ENCODE measurements at places on chromosomes 12 and 14.

- DNase-seq: no peak
These were observed 3.8 kb downstream of the USP15 start for GRCh38 chr12:62263966-62264365.

- DNase-seq: no peak
These were observed 5.2 kb downstream of the KRT84 start for GRCh38 chr12:52380271-52380694.

- DNase-seq: peak; percentile 97
These were observed 72.7 kb downstream of the RIN3 start for GRCh38 chr14:92585981-92586937.

DNA sequence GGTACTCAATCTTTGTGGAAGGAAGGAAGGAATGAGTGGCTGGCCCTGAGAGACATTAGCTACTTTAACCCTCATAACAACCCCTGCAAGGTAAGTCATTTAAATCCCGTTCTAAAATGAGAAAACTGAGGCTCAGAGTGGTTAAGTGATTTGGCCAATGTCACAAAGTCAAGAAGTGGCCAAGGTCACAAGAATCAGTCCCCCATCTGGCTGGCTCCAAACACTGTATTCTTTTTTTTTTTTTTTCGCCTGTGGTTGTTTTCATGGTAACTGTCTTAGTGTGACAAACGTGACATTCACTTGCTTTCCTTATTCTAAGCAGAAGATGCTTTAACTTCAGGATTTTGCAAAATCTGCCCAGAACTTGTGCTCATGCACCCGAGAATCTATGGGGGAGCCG, 2.8 kb downstream of the TTC7B start:
- DNase-seq: no peak

- DNase-seq: no peak
These were observed 134.9 kb upstream of the MAX start for GRCh38 chr14:65237023-65237814.

DNA sequence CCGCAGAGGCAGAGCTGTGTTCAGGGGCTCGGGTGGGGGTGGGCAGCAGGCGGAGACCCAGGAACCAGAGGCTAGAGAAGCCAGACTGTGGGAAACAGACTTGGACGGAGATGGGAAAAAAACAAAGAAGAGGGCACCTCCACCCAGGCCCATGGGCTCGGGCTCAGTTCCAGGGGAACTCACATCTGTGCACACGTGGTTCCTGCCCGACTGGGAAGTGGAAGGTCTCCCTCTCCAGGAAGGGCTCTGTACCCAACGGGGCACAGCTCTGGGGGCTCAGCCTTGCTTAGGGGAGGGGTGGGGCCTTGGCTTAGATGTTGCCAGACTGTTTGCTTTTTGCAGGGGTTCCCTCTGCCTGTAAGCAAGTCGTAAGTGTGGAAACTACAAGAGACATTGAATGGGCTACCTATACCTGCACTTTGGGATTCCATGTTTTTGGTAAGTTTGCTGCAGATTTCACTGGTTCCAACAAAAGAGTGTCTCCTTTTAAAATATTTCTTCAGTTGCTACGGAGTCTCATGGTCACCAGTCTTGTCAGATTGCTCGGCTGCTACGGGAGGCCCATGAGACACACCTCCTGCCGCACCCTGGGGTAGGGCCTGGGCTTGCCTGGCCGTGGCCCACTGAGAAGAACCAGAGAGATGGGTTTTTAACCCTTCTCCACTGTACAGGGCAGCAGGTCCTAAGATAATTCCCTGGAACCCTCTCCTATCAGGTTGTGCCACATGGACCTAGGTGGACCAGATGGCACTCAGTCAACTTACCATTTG, 127.6 kb upstream of the EVL start:
- no peak for DNase-seq

DNA sequence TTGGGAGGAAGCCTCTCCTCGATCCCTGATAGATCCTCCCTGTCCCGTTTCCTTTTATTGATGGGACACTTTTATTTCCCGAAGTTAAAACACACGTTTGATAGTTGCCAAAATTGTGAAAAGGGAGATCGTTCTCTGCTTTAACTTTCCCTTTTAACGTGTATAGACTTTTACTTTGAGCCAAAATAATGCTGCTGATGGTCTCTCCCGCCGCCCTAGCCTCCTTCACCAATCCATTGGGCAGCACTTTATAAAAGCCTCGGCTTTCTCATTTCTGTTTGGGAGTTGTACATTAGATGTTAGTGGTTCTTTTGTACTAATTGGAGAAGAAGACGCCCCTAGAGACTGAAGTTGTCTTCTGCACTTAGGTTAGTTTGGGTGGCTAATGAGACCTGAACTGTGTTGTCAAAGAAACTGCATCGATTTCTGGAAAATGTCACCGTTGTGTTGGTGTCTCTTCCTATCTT, 1.4 kb downstream of the TMTC2 start:
- no peak for DNase-seq

DNA sequence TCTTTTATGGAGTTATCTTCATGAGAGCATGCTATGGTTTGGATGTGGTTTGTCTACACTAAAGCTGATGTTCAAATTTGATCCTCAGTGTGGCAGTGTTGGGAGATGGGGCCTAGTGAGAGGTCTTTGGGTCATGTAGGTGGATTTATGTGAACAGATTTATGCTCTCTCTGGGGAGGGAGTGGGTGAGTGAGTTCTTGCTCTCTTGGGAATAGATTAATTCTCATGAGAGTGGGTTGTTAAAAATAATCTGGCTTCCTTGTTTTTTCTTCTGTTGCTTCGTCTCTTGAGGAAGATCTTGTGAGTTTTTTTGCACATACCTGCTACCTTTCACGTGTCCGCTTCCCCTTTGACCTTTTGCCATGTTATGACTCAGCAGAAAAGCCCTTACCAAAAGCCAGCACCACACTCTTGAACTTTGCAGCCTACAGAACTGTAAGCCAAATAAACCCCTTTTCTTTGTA, 20.5 kb downstream of the DERA start:
- DNase-seq: no peak

- DNase-seq: peak; percentile 85
These were observed 61.1 kb downstream of the PITPNM2 start for GRCh38 chr12:123089631-123090353.

GRCh38 chr14:97299661-97300060, 502.5 kb downstream of the VRK1 start:
- DNase-seq: no peak

GRCh38 chr12:78441737-78442453, 422.7 kb upstream of the SYT1 start:
- no peak for DNase-seq

- no peak for DNase-seq
These were observed 89.2 kb upstream of the TMEM260 start for GRCh38 chr14:56490379-56490778.

DNA sequence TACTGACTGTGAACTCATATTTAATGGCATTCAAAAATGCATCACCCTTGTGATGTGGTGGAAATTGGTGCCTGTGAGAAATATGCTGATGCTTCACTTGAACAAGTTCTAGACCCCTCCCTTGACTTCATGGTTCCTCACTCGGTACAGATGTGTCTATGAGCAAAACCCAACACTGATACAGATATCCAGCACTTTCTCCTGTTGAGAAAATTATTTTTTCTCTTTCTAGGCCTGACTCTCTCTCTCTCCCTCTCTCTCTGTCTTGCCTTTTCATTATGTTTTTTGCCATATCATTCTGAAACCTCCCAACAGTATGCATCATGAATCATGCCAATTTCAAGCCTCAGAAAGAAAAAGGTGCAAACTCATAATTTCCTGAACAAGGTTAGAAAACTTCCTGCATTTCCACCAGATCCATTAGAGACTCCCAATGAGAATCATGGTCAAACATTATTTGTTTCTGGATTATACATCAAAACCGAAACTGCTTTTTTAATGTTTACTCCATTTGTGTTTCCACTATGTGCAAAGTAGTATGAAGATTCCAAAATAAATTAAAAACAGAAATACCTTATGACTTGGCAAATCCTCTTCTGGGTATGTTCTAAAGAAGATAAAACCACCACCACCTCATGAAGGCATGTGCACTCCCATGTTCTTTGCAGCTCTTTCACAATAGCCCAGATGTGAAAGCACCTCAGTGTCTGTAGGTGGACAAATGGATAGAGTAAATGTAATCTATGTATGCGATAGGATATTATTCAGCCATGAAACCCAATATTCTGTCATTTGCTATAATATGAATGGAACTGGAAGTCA, 543.6 kb downstream of the TMEM121 start:
- DNase-seq: no peak

- DNase-seq: no peak
These were observed 184.7 kb downstream of the TBX5 start for GRCh38 chr12:114221136-114221833.

GRCh38 chr14:91009501-91010152, 50.8 kb downstream of the RPS6KA5 start:
- DNase-seq: no peak

DNA sequence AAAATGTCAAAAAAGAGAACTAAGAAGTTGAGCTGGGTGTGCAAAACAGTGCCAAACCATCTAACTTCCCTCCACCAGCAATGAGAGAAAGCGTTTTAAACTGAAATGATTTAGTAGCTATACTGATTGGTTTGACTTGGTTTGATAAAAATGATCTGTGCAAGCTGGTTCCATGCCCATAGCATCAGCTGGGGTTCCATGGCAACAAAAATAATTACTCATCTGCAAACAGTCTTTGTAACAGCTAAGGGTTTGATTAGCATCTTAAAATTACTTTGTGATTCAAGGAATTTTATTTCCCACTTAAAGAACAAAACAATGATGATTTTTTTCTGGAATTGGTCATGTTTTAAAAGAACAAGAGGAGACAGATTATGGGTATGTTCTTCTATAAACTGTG, 15.0 kb upstream of the BICD1 start:
- no peak for DNase-seq

DNA sequence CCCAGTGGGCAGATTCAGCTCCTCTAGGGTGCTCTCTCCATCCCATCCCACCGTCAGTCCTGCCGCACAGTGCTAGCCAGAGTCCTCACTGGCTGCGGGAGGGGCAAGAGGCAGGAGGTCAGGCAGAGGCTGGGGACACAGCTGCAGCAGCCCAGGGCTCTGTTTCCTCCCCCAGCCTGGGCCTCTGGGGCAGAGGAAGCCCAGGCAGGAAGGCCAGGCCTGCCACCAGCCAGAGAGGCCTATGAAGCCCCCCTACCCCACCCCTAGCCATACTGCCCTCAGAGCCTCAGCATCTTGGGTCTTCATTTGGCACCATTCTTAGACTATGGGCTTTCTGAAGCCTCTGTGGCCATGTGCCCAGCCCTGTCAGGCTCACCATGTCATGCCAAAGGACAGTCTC, 3.4 kb downstream of the ACVRL1 start:
- no peak for DNase-seq

- DNase-seq: no peak
These were observed 214.0 kb upstream of the BTG1 start for GRCh38 chr12:92359581-92360209.

GRCh38 chr12:122127839-122128238, 46.2 kb downstream of the IL31 start:
- DNase-seq: no peak

DNA sequence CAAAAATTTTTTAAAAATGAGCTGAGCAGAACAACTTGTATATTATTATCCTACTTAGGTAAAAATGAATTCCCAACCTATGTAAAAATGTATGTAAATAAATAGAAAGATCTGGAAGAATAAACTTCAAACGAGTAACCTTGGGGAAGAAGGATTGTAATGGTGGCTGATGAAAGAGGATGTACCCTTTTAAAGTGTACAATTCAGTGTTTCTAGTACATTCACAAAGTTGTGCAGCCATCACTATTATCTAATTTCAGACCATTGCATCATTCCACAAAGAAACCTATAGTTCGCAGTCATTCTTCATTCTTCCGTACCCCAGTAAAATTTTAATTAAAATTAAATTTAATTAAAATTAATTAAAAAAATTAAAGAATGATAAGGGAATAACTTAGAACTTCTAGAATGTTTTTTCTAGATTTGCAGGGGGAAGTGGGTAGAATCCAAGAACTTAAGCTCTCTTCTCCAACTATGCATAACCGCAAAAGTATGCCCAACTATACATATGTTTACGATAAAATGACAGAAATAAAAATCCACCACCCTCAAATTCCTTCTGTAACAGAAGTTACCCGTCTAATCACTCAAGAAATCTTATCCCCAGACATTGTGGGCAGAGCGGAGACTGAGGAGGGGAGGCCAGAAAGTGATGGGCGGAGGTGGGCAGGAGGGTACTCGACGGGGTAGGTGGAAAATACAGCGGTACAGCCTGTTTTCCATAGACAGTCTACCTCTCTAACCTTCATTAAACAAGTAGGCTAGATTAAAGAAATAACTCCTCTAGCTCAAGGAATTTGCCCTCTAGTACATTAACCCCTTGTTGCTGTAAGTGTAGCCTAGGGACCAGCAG, 921 bp downstream of the DEPDC4 start:
- no peak for DNase-seq

- no peak for DNase-seq
These were observed 211.9 kb upstream of the TBX3 start for GRCh38 chr12:114895827-114896226.

- no peak for DNase-seq
These were observed 18.2 kb upstream of the WSCD2 start for GRCh38 chr12:108110844-108111243.

DNA sequence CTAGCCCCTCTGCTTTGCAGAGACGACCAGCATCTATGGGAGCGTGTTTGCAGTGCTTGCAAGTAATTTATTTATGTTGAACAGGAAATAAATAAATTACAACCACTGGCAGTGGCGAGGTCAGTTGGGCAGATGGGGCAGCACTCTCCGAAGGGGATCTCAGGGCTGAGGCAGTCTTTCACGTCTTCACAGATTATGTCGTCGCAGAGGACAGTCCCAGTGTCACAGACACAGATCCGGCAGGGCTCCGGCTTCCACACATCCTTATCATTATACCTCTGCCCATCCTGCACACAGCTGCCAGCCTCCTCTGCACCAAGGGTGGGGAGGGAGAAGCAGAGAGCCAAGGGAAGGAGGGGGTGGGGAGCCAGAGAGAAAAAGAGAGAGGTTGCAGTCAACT, 4.5 kb downstream of the COL2A1 start:
- no peak for DNase-seq

- DNase-seq: no peak
These were observed 23.0 kb downstream of the JAG2 start for GRCh38 chr14:105145381-105146180.

DNA sequence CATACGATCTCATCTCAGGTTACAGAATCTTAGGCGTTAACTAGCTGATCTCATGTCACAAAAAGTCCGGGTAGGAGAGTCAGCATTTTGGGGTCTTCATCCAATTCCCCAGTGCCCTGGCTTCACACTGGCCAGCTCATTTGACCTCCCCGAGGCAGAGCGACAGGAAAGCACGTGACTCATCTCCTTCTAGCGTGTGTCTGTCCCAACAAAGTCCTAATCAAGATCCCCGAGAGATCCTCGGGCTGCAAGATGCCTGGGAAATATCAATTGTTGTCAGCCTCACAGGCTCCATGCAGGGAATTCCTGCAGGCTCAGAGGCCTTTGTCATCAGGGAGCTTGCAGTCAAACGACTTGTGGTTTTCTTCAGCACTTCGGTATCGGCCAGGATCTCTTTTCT, 57.5 kb downstream of the ZNF664 start:
- peak; percentile 62 for DNase-seq

DNA sequence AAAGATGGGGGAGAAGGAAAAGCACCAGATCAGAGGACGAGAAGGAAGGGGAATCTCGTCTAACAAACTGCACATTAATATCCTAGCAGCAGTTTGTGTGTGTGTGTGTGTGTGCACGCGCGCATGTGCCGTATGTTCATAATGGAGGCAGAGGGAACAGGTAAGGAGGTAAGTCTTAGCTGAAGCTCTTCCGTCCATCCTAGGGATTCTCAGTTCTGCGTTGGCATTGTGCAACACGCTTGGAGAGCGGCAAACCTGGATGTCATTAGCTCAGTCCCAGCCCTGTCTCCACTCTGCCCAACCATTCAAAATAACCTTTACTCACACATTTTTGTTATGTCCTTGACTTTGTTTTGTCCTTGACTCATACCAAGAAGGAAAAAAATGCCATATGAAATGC, 1.6 kb upstream of the C1R start:
- no peak for DNase-seq

All from fibroblast of skin of left biceps (primary cell).